ENCODE measurements at places on chromosomes 2 and 18.
A peak's percentile ranks its signal among the peaks of the same experiment; 100 is the strongest.

- no peak for DNase-seq
These were observed 255.5 kb downstream of the ETAA1 start for GRCh38 chr2:67652679-67653078.

DNA sequence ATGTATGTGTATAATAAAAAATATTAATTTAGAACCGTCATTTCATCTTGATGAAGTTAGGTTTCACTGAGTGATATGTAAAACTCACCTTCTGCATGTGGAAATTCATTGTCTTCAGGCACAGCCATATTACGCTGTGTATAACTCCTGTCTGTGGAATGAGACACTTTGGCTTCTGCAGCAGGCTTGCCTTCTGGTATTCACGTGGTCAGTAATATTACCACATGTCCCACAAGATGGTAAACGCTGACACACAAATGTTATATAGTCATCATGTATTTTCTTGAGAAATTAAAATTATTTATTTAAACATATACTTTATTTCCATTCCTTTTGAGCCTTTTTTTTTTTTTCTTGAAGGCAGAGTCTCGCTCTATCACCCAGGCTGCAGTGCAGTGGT, 25.1 kb upstream of the AAK1 start:
- no peak for DNase-seq

- DNase-seq, result no peak
These were observed 7.8 kb upstream of the WNT10A start for GRCh38 chr2:218872645-218873358.

DNA sequence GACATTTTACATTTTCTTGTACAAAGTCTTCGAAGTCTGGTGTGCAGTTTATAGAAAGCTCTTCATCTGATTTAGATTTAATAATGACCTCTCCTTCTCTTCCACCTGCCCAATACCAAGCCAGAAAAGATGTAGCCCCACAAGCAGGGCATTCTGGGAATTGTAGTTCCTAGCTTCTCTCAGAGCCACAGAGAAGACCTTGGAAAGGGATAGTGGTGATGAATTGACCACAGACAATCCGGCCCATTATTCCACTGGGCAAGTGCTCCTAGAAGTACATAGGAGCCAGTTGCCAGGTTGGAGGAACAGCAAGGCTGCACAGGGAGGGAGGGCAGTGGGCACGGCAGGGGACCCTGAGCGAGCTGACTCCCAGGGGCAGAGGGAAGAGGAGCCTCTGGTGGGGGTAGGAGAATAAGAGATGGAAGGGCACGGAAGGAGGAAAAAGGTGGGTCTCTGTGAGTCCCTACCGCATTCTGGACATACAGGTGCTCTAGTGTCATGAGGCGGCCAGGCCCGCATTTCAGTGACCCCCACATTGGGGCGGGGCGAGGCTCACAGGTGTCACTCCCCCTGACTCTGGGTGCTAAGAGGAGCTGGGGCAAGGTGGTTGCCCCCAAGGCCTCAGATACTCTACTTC, 152.5 kb upstream of the HAAO start:
- no peak for DNase-seq

GRCh38 chr2:96940980-96941775, 45.2 kb downstream of the FAM178B start:
- DNase-seq, result no peak

DNA sequence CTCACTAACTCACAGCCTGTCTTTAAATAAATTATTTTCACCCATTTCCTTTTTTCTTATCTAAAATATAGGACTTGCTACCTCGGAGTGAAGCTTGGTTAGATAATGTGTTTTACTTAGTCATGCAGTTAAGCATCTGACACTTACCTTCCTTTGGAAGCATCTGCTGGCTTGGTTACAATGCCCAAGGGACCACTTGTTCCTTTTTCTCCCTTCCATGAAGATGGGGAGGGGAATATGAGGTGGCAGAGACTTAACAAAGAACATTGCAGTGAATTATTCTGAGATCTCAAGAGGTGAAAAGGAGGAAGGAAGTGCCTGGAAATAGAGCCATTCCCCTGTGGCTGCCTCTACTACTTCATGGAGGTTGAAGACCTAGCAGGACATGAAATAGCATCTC, 145.4 kb upstream of the FOSL2 start:
- no peak for DNase-seq

GRCh38 chr2:168237741-168238140, 9.7 kb downstream of the STK39 start:
- DNase-seq, result no peak

DNA sequence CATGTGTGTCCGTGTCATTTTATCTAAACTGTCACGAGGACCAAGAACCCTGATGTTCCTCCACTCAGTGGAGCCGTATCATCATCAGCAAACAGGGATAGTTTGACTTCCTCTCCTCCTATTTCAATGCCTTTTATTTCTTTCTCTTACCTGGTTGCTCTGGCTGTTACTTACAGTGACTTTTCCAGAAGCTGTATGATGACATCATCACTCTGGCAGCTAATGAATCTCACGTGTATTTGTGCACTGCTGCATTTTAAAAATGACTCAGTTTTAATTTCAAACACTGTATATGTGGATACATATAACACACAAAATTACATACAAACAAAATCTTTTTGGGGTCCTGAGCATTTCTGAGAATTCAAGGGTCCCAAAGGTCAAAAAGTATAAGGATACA, 481.4 kb downstream of the CDH2 start:
- no peak for DNase-seq

DNA sequence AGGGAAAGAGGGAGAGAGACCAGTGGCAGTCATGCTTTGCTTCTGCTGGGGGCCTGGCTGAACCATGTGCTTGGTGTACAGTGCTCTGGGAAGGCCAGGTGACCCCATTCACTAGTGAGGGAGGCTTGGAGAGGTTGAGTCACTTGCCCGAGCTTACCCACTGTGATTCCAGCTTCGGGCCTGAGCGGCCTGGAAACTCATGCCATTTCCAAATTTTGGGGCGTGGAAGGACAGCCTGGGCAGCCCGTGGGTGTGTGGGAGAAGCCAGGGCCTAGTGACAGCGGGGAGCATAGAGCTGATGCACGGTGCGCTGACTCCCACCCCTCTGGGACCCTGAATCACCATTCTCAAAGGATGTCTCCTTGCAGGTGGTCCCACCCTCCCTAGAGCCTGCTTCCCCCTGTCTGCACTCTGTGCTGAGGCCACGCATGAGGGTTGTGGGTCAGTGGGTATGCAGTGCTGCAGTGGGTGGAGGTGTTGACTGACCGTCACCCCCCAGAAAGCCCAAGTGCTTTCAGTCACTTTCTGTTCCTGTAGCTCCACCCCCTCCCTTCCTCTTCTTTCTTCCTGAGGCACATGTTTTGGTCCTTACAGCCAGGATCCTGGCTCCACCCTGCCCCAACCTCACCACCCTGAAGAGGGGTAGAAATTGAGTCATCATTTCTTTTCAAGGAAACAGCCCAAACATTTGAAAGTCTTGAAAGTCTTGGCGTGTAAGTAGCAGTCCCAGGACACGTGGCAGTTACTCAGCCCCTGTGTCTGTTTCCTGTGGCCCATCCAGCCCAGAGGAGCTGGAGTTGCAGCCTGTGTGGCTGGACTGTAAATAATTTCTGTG, 69.3 kb upstream of the MCFD2 start:
- peak; percentile 5 for DNase-seq

DNA sequence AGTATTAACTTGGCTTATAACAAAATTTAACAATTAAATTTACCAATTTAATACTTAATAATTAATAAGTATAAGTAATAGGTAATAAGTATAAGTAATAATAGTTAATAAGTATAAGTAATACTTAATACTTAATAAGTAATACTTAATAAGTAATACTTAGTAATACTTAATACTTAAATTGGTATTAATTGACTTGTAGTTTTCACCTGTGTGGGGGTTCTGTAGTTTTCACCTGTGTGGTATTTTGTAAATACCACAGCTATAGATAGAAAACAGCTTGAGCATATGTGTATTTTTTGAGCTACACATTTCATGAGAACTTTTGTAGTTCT, 55.4 kb downstream of the MAPRE2 start:
- DNase-seq, result no peak

All from activated gamma-delta T cell treated with anti-CD3 and anti-CD28 coated beads, Interleukin-2, amount 50 U/mL, for 16 hours (primary cell).